Activated naive CD8-positive, alpha-beta T cell treated with anti-CD3 and anti-CD28 coated beads, Interleukin-2, amount 50 U/mL, for 16 hours (primary cell): ENCODE measurements at places on chromosomes 4 and X.

- no peak for DNase-seq
Measured at GRCh38 chr4:105683038-105683437, 25.5 kb downstream of the INTS12 start.

DNA sequence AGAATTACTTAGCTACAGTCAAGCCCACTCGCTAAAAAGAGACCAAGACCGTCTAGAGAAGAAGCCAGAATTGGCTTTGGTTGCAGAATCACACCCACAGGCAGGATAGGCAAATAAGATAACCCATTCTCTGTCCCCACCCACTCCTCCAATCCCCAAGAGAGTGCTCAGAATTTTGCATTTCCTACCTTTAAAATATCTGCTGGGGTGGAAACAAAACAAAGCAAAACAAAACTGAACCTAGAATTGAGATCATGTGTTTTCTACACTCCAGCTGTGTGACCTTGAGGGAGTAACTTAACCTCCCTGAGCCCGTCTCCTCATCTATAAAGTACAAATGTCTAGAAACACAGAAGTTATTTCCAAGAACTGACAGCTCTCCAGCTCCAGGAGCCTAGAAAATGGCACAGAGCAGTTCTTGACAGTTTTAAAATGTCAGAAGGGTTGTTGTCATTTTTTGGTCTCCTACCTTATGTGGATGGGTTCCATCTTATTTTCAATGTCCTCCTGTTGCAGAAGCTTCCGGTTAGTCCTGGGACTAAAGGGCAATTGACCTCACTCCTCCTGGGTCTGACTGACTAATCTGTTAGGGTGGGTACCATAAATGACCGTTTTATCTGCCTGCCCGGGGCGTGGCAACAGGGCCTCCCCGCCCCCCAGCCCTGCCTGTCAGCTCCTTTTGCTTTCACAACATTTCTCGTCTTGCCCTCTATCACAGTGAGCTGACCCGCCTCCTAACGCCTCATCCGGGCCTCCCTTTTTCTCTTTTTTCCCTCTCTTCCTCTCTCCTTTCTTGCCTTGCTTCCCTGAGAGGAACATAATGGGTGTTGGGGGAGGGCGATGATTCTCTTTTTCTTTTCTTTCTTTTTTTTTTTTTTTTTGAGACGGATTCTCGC, 114.0 kb downstream of the RBM47 start:
- DNase-seq: no peak

DNA sequence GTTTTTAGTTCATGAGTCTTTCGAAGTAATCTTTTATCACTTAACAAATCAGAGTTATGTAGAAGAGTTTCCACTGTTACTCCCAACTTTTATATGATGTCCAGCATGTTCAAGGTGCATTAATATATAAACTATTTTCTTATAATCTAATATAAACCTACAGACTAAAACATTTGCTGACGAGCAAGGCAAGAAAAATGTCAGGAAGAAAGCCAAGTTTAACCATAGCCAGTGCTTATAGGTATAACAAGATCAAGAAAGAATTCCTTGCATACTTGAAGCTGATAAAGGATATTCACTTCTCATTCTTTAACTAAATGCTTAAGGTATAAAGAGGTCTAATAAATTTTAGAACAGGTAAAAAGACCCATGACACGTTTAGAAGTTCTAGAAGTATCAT, 167.7 kb downstream of the NPNT start:
- no peak for DNase-seq

DNA sequence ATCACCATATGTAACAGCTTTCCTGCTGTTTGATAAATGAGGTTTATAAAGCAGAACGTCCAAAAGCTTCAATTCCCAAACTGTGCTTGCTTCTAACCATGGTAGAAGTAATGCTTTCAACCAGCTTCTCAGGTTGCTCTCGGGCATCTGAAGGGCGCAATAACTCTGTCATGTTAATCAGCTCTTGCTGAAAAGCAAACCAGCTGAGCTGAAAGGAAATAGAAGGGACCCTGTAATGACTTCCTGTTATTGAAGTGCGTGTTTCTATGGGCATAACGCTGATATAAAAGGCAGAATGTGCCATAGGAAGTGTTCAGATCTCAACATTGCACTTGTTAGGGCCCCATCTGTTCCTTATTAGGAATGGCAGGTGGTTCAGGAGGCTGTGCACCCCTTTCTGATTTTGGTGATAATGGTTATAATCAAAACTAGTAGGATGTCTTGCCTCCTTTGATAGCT, 21.2 kb downstream of the HERC3 start:
- no peak for DNase-seq

- no peak for DNase-seq
Measured at GRCh38 chr4:7197910-7198309, 5.6 kb downstream of the SORCS2 start.

- no peak for DNase-seq
Measured at GRCh38 chr4:168711197-168712140, 214.6 kb downstream of the PALLD start.

DNA sequence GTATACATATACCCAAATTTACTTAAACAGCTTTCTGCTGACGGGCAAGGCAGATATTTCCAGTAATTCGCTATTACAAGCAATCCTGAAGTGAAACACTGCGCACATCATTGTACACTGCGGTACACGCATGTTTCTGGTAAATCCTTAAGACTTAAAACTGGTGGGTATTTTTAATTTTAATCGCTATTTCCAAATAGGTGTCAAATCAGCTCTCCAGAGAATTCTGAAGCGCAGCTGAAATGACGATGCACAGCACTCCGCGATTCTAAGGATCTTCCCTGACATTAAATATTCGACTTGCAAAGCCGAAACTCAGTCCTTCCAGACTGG, 361 bp downstream of the TMEM128 start:
- no peak for DNase-seq

DNA sequence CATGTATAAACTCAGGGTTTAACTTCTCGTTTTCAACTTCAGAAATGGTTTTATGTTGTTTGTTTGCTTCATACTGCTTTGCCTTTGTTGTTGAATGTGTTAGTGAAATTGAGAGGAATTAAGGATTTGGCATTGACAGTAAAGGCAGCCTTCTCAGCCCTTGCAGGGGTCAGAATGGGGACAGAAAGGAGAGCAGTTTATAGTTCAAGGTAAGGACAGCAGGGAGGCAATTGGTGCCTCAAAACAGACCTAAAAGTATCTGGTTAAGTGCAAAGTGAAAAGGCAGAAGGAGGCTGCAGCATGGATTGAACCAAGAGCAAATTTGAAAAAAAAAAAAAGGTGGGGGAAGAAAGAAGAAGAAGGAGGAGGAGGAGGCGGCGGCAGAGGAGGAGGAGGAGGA, 835.0 kb upstream of the ADGRL3 start:
- DNase-seq: no peak

- no peak for DNase-seq
Measured at GRCh38 chr4:56658528-56658927, 22.6 kb downstream of the HOPX start.

DNA sequence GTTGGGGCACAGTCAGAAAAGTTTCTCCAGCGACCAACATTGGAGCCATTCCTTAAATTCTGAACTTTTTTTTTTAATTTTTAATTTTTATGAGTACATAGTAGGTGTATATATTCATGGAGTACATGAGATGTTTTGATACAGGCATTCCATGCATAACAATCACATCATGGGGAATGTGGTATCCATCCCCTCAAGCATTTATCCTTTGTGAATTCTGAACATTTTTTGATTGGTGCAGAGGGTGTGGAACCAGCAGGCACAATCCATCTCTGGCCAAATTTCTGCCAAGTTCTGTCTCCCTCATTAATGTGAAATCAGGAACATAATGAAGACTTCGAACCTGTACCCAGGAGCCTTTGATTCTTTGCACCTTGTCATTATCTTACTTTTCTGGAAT, 267.0 kb downstream of the FRMPD4 start:
- no peak for DNase-seq

- no peak for DNase-seq
Measured at GRCh38 chr4:186563761-186564160, 8.4 kb upstream of the MTNR1A start.

- DNase-seq: no peak
Measured at GRCh38 chrX:129116676-129117470, 406.4 kb downstream of the SMARCA1 start.

- DNase-seq: no peak
Measured at GRCh38 chr4:146049802-146050201, 111.2 kb upstream of the ZNF827 start.

DNA sequence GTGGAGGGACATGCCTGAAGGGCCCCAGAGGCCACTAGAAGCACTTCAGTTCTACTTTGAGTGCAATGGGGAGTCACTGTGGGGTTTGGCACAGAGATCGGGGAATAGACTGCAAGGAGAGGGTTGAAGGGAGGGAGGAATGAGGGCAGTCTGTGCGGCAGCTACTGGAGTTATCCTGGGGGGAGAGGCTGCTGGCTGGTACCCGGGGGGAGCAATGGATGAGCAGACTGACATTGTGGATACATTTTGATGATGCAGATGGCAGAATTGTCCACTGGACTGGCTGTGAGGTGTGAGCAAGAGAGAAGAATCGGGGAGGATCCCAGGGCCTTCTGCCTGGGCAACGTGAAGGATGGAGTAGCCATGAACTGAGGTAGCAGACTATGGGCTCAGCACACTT, 2.8 kb upstream of the MAMLD1 start:
- no peak for DNase-seq

- no peak for DNase-seq
Measured at GRCh38 chrX:72382202-72382595, 76.5 kb upstream of the CITED1 start.

DNA sequence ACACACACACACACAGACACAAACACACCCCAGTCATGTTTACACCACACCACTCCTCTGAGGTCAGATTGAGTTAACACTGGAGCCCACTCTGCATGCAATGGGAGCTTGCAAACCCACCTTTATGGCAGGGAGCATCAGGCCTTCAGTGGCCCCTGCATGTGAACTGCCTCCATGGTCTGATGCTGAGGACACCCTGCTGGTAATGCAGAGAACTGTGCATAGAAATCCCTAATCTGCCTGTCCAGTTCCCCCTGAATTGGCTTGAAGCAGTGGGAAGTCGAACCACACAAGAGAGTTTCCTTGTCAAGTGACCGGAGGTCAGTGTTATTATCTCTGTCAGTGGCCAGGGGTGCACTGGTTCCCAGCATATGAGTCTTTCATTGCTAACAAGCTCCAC, 59.8 kb downstream of the ANOS1 start:
- no peak for DNase-seq

GRCh38 chr4:87913896-87914295, 61.6 kb upstream of the SPP1 start:
- DNase-seq: no peak

DNA sequence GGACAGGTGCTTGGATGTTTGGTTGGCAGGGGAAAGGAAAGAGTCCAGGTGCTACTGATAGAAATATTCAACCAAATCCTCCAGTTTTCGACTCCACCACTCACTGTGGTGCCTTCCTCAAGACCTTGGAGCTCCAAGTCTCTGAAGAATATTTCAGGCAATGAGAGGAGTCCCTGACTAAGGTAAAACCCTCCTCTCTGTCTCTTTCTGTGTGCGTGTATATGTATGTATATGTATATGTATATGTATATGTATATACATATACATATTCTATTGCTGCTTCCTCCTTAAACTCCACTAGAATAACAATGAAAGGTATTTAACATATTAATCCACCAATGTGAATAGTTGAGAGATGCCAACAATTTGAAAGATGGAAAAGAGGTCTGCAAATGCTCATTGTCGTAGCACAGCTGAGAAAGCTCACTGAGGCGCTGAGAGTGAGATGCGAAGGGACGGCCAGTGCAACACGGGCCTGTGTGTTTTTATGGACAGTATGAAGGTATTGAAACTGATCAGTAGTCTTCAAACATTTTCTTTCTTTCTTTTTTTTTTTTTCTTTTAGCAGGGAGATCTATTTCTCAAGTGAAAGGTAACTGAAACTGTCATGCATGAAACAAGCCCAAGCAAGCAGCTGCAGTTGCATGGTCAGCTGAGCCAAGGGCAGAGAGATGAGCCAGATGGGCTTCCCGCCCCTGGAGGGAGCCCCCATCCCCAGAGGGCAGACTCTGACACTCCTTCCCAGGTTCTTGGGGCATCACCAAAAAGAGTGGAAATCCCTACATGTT, 41.1 kb upstream of the HS3ST1 start:
- DNase-seq: no peak

GRCh38 chr4:98514741-98515469, 143.5 kb downstream of the TSPAN5 start:
- DNase-seq: no peak

- no peak for DNase-seq
Measured at GRCh38 chr4:177558995-177559394, 116.8 kb upstream of the AGA start.

DNA sequence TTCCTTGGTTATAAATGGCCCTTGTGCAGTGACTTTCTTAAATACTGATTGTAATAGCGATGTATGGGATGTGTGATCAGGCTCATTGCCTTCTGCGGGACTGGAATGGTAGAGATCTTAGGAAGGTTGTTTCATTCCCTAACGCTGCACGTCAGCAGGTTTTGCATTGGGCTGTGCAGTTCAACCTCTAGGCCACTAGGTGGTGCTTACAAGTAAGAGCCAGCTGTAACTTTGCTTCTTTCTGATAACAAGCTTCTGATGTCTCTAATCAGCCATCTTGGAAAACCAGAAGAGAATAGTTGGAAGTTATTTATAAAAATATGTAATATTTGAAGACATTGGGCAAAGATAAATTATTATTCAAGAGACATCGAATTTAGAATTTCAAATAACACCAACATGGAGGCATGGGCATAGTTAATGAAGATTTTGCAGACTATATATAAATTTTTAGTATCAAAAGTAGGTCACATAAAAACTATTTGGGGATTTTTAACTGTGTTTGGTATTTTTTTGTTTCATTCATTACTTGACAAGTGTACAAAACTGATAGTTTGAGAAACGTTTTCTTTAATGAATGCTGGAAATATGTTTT, 339.7 kb upstream of the PCDH7 start:
- no peak for DNase-seq

DNA sequence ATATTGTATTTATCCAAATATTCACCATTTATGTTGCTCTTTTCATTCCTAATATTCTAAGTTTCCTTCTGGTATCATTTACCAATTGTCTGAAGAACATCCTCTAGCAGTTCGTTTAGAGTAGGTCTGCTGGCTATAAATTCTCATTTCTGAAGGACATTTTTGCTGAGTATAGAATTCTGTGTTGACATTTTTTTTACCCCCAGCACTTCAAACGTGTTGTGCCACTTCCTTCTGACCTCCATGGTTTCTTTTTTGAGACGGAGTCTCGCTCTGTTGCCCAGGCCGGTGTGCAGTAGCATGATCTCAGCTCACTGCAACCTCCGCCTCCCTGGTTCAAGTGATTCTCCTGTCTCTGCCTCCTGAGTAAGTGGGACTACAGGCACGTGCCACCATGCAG, 26.4 kb downstream of the JADE3 start:
- no peak for DNase-seq

DNA sequence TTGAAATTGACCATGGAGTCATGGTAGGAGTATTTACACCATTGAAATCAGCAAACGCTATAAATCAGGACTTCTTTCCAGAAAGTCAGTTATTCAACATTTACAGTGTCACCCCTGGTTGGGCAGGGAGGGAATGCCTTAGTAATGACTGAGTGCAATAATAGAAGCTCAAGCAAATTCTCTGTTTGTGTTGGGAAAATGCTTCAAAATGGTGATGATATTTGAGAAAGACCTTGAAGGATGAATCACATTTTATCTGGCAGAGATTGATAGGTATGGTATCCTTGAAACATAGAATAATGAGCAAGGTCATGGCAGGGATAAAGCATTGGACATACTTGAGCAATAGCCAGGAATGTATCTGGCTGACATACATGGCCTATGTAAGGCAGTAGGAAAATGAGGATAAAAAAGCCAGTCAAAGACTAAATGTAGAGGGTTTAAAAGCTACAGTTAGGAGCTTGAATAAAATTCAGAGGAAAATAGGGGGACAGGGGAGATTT, 248.7 kb downstream of the FMR1NB start:
- no peak for DNase-seq

GRCh38 chr4:42523066-42523718, 125.9 kb downstream of the SHISA3 start:
- DNase-seq: no peak
